Stimulated activated CD8-positive, alpha-beta memory T cell treated with anti-CD3 and anti-CD28 coated beads, Interleukin-15, amount 100 ng/mL, for 48 hours (primary cell): ENCODE measurements at places on chromosomes 7 and 10.

GRCh38 chr10:1142596-1142995 lies 86.4 kb downstream of the WDR37 start:
- no peak for DNase-seq

GRCh38 chr7:37531225-37531624 lies 82.6 kb upstream of the ELMO1 start:
- no peak for DNase-seq

- no peak for DNase-seq
These were observed 624.3 kb upstream of the GHITM start for GRCh38 chr10:83515001-83515400.

DNA sequence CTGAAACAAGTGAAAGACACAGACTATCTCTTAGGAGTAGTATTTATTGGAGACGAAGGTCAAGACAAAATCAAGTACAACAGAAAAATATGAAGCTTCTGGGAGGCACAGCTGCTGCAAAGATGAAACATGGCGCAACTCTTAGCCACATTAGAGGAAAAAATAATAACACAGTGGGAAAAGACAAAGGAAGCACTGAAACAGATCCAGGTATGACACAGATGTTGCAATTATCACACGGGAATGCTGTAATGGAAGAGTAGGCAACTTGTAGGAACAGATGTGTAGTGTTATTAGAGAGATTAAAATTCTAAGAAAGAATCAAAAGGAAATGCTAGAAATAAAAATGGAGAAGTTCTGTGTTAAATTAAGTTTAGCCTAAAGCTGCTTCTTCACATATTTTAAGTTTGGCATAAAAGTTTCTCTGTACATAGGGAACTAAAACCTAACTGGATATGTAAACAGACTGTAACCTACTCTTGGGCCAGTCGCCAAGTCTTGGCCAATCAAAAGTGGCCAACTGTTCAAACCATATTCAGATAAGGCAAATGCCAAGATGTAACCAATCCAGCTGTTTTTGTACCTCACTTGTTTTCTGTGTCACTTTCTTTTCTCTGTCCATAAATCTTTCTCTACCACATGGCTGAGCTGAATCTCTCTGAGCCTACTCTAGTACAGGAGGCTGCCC lies 1132.0 kb upstream of the LRRTM3 start:
- DNase-seq: no peak

DNA sequence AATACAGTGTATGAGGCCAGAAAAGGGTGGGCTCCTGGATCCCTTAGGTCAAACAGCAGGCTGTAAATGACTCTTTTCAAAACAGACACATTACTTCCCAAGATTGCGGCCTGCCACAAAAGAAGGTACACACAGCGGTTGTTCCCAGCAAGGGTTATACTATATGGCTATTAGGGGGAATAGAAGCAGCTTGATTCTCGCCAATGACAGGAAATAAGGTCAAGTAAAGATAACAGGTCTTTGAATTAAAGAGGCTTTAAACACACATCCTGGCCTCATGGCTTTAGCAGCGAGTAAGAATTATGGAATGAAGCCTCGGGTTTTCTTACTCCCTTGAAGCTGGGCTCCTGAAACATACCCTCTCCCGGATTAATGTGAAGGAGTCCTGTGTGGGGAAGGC lies 58.3 kb downstream of the CYP26A1 start:
- no peak for DNase-seq

DNA sequence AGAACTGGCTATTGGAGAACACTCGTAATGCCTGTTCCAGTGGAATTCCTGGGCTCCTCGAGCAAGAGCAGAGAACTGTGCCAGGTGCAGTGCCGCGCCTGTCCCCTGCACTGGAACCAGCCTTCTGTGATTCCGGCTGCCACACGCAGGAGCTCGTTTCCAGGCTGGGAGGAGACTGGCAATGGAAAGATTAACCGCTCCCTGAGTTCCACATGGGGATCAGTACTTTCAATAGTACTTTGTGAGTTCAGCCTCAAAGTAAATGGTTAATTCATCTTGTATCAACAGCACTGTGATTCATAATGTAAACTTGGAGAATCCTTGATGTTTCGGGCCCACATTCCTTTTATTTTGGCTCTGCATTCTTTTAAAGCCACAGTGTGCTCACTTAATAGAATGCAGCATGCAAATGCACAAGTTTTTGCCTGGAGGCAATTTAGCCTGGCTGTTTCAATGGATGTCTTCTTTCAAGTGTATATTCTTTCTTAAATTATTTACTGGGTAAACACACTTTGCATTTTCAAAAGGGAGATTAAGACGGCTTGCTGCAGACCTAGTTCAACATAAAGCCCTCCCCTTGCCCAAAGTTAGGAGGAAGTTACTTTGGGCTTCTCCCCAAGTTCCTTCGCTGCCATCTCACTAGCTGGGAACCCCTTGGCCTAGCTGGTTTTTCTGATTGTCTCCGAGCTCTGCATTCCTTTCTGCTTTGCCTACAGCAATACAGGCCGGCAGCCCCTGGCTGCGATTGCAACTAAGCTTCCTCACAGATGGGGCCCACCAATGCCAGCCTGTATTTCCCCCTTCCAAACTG lies 138.1 kb upstream of the TCF7L2 start:
- no peak for DNase-seq

DNA sequence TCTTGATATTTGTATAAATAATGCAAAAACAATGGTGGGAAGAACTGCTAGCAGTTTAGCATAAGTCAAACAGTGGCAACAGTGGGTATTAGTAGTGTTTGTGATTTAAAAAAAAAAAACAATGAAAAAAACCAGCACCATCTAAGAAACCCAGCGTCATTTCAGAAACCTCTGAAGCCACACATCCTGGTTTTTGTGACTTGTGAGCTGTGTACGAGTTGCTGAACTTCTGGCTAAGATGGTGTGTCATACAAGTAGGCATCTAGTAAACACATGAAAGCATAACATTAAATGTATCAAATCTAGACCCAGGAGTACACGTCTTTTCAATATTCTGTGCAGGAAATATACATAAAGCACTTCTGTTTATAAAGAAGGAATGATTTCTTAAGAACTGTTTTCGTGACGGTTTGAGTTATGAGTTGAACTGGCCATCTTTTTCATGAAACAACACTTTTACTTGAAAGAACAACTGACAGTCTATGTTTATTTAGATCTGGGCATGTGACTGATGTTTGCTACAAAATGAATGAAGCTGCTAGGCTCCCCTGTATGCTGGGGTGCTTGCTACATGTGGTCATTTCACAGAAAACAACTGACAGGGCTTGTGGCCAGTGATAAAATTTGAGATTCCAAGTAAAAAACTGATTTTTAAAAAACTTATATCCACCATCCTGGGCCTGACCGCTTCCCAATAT lies 143.5 kb downstream of the PIP4K2A start:
- no peak for DNase-seq

- DNase-seq: no peak
These were observed 582 bp downstream of the TPST1 start for GRCh38 chr7:66205741-66206090.
